HFFc6 (cell line): ENCODE measurements at places on chromosomes 3 and 15. TPM values are rescaled to one million over a fixed set of nuclear protein-coding genes. Genes with fewer than 3 reads are reported as not detected.

The NECTIN3 gene
- total RNA-seq: 59.8 to 88.8 TPM (median 60.1 TPM) in 3 replicates

The TUSC7 gene
- total RNA-seq: not detected in 3 replicates

The STX19 gene
- not detected in 2 replicates for total RNA-seq

The IREB2 gene
- 41.0 to 45.7 TPM (median 42.5 TPM) in 3 replicates for total RNA-seq

The SNTN gene
- not detected in 3 replicates for total RNA-seq

The KLHL6 gene
- not detected in 3 replicates for total RNA-seq

The ZNF106 gene
- total RNA-seq: 54.0 to 63.6 TPM (median 56.6 TPM) in 3 replicates

The SLC51A gene
- total RNA-seq: not detected in 3 replicates

The RPUSD2 gene
- total RNA-seq: 11.9 and 12.6 TPM in 2 replicates

The TTLL13 gene
- total RNA-seq: not detected in 3 replicates

The FGF12 gene
- not detected in 3 replicates for total RNA-seq

The REC114 gene
- total RNA-seq: not detected in 3 replicates

The GABRR3 gene
- total RNA-seq: not detected in 3 replicates

The DOCK3 gene
- 0.21 and 0.23 TPM in 2 replicates for total RNA-seq

The EFHB gene
- 0.59 to 0.74 TPM in 2 of 3 replicates, not detected in the other for total RNA-seq

The CNTN4 gene
- total RNA-seq: not detected in 3 replicates

The CCR8 gene
- not detected in 3 replicates for total RNA-seq
